ENCODE measurements at places on chromosomes 5 and 9.
A peak's percentile ranks its signal among the peaks of the same experiment; 100 is the strongest.

GRCh38 chr5:138051441-138052296, 18.8 kb upstream of the FAM13B start:
- DNase-seq, result no peak

GRCh38 chr5:146048994-146049703, 56.2 kb downstream of the PLAC8L1 start:
- peak; percentile 92 for DNase-seq

- DNase-seq, result no peak
These were observed 8.3 kb downstream of the FOXD1 start for GRCh38 chr5:73440262-73440661.

- peak; percentile 49 for DNase-seq
These were observed 5.6 kb downstream of the C5orf24 start for GRCh38 chr5:134851307-134851923.

DNA sequence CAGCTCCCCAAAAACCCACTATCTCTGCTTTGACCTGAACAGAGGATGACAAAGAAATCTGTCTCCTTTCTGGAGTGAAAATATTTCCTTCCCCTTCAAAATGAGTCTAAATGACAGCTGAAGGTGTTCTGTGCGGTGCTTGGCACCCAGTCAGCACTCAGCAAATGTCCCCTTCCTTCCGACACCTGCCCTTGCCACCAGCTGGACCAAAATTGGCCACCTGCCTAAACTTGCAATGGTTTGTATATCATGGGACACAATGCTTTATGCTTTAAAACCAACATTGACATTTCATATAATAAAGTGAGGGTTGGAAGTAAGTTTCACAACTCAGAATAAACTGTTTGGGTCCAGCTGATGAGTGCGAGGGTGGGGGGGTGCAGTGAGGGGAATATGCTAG, 7.5 kb upstream of the TTC1 start:
- DNase-seq, result no peak

DNA sequence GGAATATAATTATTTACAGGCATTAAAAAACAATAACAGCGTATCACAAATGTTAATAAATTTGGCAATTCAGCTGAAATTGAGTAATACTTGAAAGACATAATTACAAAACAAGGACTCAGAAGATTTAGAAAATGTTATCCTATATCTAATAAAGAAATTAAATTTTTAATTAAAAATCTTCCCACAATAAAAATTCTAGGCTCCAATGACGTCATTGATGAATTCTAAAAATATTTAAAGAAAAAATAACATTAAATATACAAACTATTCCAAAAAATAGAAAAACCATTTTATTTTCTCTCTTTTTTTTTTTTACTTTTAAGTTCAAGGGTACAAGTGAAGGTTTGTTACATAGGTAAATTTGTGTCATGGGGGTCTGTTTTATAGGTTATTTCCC, 161.5 kb downstream of the ADAMTS6 start:
- no peak for DNase-seq

- no peak for DNase-seq
These were observed 3.7 kb downstream of the NR4A3 start for GRCh38 chr9:99825172-99826046.

DNA sequence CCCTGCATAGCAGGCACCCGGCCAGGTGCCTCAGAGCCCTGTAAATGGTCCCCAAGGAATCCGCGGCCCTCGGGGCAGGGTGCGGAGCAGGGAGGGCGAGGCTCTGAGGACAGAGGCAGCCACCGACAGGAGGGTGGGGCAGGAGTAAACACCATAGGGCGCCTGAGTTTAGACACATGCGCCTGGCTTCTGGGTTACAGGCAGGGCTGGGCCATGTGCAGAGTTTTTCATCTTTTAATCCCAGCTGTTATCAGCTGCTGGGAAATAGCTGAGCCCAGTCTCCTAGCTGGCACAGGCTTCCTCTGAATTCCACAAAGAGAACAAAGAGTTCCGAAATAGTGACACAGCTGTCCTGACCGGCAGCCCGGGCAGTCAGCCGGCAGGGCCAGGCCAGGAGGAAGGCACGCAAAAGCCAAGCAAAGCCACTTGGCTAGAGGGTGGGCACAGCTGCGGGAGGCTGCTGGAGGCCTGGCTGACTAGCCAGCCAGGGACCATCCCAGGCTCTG, 98.9 kb upstream of the PHYKPL start:
- peak; percentile 27 for DNase-seq

- no peak for DNase-seq
These were observed 29.9 kb downstream of the USP20 start for GRCh38 chr9:129864991-129865647.

GRCh38 chr5:177445052-177445916, 1.3 kb upstream of the PRR7 start:
- no peak for DNase-seq

DNA sequence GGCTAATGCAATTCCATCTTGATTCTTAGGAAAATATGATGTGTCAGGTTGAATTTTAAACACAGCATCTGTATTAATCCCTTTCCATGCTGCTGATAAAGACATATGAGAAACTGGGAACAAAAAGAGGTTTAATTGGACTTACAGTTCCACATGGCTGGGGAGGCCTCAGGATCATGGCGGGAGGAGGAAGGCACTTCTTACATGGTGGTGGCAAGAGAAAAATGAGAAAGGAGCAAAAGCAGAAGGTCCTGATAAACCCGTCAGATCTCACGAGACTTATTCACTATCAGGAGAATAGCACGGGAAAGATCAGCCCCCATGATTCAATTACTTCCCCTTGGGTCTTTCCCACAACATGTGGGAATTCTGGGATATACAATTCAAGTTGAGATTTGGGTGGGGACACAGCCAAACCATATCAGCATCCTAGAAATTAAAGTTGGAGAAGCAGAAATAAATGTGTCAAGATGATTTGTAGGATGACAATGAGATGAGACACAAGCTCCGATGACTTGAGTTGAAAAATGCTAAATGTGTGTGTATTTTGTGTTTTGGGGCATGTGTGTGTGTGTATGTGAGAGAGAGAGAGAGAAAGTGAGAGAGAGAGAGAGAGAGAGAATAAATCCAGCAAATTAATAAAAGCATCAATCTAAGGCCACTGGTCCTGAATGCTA, 48.5 kb upstream of the ANKRD55 start:
- no peak for DNase-seq

- no peak for DNase-seq
These were observed 11.6 kb downstream of the COL27A1 start for GRCh38 chr9:114166614-114167572.

GRCh38 chr9:116152390-116152789, 1.2 kb upstream of the PAPPA start:
- DNase-seq, result no peak

- no peak for DNase-seq
These were observed 30.8 kb upstream of the ABCA1 start for GRCh38 chr9:104958751-104959150.

GRCh38 chr9:100880284-100880683, 148.2 kb upstream of the PLPPR1 start:
- DNase-seq, result no peak

- no peak for DNase-seq
These were observed 456.5 kb upstream of the ZNF608 start for GRCh38 chr5:125202871-125203438.

DNA sequence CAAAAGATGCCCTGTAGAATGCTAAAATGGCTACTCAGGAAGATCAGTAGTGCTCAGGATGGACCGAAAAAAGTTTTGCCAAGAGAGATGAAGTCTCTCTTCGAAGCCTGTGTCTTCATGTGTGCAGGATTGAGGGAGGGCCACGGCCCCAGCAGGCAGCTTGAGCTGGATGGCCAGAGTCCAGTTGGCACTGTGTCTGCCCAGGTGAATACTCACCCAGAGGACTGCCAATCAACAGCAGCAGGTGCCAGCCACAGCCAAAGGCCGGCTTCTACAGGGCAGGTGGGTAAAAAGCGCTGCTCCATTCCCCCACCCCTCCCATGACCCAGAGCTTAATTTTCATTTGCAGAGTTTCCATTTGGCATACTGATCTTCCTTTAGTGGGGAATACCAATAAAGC, 287.9 kb upstream of the ZNF608 start:
- DNase-seq, result no peak

DNA sequence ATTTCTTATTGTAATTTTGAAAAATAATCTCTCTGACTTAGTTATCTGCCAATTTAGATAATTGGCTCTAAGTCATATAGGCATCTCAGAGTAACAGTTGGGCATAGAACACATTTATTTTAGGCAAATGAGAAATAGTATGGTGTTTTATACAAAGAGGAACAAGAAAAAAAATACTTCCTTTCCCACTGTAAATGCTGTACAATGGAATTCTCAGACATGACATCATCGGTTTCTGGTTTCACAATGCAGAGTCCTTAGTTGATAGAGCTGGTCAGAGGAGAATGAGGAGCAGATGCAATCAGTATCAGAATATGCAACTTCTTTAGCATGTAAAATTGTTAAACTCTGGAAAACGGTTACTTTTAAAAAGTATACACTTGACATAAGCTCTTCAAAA, 49.4 kb downstream of the PLK2 start:
- peak; percentile 62 for DNase-seq

DNA sequence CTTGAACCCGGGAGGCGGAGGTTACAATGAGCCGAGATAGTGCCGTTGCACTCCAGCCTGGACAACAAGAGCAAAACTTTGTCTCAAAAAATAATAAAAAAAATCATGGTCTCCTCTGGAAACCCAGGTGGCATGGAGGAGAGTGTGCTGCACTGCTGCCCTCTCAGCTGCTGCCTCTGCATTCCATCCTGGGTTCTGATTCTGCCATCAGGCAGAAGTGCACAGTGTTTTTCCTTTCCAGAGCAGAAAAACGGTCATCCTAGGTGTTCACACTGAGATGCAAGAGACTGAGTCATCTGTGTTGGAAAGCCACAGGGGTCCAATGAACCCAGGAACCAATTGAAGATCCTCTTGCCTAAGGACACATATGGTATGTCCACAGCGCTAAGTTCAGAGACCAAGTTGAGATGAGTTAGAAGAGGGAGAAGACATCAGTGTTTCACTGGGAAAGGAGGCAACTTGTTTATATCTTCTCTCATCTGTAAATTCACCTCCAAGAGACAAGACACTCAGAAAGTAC, 88.8 kb upstream of the DMRT1 start:
- DNase-seq, result no peak

GRCh38 chr9:131700765-131701435, 39.0 kb downstream of the RAPGEF1 start:
- DNase-seq, result no peak

DNA sequence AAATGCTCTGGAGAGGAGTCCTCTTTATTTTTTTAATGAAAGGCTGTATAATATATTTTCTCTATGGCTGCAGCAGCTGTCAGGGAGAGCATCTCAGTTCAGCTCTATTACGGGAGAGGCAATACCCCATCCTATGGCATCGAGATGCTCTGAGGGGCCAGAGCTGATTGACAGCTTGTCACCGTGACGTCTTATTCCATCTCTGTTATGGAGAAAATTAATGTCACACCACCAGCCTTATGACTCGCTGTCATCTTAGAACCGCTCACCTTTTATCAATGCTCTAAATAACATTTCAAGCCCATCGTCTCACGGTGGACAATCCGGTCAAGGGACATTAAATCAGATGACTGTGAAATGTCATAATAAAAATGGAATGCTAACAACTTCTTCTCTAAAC, 273.5 kb downstream of the SLF1 start:
- DNase-seq, result no peak

DNA sequence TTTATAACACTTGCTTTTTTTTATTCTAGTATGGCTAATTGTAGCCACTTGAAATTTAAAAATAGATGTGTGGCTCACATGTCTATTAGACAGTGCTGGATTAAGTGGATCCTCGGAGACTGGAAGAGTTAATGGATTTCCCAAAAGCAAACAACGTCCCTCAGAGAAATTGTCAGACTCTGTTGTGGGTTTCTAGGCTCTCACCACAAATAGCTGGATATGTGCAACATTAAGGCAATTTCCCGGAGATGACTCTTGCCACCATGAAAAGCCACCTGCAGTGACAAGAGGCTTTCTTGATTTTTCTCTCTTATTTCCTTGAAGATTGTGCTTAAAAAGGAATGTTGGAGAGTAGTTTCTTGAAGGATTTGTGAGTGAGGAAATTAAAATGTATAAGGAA, 43.2 kb downstream of the TMEM167A start:
- DNase-seq, result no peak

- no peak for DNase-seq
These were observed 127.6 kb downstream of the SNCAIP start for GRCh38 chr5:122439645-122440044.

- no peak for DNase-seq
These were observed 33.2 kb downstream of the PTGR1 start for GRCh38 chr9:111566234-111566633.

- DNase-seq, result no peak
These were observed 45.2 kb downstream of the ALG2 start for GRCh38 chr9:99176527-99177013.

Data from RWPE1 (cell line).